ENCODE measurements at places on chromosomes 6 and 20.

GRCh38 chr20:41170386-41171105, 33.2 kb downstream of the PLCG1 start:
- DNase-seq = no peak

- no peak for DNase-seq
Observed at GRCh38 chr20:8946036-8946940, 122.6 kb upstream of the PLCB4 start.

GRCh38 chr6:18243302-18243893, 20.9 kb downstream of the DEK start:
- DNase-seq = no peak

- no peak for DNase-seq
Observed at GRCh38 chr6:118740372-118740771, 89.0 kb upstream of the CEP85L start.
